ENCODE measurements at places on chromosomes 6 and 20.
A peak's percentile ranks its signal among the peaks of the same experiment; 100 is the strongest.

DNA sequence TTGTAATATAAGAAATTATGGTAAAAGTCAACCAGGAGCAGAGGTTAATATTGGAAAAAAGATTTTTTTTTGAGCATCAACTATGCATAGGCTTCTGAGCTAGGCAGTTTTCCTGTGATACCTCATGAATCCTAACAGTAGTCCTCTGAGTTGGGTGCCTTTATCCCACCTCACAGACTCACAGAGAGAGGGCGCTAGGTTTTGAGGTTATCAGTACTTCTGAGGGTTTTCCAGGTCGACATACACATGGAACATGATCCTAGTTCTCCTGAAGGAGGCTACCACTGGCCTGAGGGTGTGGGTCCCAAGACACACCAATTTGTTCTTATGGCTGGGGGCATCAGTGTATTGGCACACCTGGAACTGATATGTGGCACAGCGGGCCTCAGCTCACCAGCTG lies 358.8 kb upstream of the JAG1 start:
- no peak for DNase-seq

- peak; percentile 85 for DNase-seq
Measured at GRCh38 chr6:132130626-132131298, 179.6 kb upstream of the CCN2 start.

DNA sequence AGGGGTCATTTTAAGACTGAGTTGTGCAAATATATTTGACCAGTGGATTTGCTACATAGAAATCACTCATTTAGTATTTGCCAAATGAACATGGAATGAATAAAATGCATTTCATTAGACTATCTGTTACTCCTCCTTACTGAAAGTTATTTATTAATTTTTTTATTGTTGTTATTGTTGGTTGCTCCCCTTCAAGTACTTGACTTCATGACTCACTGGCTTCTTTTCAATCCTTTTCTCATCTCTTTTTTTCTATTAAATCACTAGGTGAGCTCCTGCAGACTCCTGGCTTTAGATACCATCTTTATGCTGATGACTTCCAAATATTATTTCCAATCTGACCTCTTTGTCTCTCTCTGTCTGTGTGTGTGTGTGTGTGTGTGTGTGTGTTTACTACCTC lies 192.2 kb upstream of the FAM83B start:
- DNase-seq = no peak

DNA sequence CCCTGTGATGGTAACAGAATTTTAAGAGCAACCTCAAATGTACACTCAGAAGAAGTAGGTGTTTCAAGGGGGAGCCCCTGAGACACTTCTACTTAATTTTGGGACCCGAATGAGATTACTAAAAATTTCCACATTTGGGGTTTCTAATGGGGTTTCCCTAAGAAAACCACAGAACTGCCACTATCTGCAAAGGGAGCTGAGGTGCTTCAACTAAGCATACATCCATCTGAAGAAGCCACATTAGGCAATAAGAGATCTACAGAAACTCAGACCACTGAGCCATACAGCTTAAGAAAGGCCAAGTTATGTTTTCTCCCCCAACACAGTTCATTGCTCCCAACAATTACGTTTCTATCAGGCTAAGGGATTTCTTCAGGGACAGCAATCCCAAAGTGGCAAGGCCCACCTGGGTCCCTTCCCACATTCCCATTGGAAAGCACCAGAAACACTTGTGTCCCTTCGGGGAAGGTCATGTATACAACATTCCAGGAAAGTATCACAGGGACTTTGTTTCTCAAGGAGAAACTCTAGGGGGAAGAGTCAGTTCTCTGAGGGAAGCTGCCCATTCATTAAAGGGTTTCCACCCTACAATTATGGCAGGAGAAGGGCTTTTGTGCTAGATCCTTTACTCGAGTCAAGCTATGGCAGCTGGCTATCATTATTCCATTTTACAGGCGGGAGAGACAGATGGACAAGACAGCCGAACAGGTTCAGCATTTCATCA lies 5.0 kb downstream of the BCL2L1 start:
- no peak for DNase-seq

- DNase-seq = no peak
Measured at GRCh38 chr6:33886673-33887144, 82.9 kb upstream of the MLN start.

- no peak for DNase-seq
Measured at GRCh38 chr6:134911547-134911946, 38.4 kb downstream of the ALDH8A1 start.

- DNase-seq = no peak
Measured at GRCh38 chr20:62237514-62237800, 864 bp upstream of the OSBPL2 start.

DNA sequence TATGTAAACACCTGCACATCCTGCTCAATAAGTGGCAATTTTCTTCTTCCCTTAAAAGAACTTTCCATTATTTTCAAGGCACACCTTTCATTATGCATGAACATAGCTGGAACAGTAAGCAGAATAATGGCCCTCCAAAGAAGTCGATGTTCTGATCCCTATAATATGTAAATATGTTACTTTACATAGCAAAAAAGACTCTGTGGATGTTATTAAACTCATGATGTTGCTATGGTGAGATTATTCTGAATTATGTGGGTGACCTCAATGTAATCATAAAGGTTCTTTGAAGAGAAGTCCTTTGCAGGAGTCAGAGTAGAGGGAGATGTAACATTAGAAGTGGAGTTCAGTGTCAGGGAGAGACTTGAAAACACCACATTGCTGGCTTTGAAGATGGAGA lies 299.9 kb upstream of the PLN start:
- DNase-seq = no peak

GRCh38 chr20:17852323-17852722 lies 116.3 kb downstream of the SNX5 start:
- DNase-seq = no peak

DNA sequence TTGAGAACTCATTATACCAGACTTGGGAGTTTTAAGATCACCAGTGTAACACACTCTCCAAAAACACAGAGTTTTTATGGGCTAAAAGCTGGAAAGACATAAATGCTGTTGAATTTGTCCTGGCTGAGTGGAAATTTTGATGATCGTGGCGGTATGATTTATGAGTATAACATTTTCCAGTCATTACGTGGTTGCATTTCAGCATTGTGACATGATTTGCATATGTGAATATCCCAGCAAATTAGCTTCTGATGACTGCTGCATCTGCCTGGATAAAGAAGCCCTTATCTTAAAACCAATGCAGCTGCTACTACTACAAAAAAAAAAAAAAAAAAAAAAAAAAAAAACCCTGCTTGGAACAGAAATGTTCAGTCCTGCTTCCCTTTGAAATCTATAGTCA lies 850.9 kb downstream of the TFAP2A start:
- DNase-seq = no peak

- DNase-seq = no peak
Measured at GRCh38 chr6:147035886-147036285, 168.3 kb upstream of the STXBP5 start.

DNA sequence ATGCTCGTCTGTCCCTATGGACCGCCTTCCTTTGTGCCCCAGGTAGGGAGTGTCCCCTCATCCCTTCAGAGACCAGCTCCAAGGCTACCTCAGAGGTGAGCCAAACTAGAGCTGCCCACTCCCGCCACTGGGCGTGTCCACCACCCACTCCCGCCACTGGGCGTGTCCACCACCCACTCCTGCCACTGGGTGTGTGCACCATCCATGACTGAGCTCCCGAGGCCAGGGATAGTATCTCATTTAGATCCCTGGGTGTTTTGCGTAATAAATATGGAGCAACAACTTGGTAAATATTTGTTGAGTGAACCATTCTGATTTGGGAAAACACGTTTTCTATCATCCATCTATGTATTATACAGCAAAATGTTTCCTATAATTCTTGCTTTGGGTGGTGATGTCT lies 68.8 kb downstream of the ZBTB2 start:
- no peak for DNase-seq

GRCh38 chr6:101876431-101876830 lies 482.9 kb downstream of the GRIK2 start:
- no peak for DNase-seq

DNA sequence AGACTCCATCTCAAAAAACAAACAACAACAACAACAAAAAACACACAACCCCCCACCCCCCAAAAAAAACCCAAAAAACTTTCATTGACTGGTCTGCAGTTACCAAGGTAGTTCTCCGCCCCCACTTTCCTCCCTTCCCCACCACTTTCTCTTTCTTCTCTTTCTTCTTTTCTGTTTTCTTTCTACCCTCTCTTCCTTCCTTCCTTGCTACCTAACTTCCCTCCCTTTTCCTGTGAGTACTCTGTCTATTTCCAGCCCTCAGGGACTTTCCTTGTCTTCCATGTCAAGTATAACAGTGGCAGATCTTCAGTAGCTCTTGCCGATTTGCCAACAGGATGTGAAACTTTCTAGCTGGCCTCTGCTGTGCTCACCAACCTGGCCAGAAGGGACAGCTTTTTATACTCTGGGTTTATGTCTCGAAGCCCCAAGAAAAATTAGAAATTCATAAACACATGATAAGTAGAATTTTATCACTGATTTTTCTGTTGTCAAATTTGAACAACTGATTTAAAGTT lies 399.5 kb downstream of the QKI start:
- no peak for DNase-seq

GRCh38 chr6:129513471-129513870 lies 196.5 kb downstream of the ARHGAP18 start:
- no peak for DNase-seq

GRCh38 chr6:54426995-54427394 lies 118.8 kb downstream of the TINAG start:
- DNase-seq = no peak

- DNase-seq = peak; percentile 19
Measured at GRCh38 chr6:506508-506907, 115.0 kb downstream of the IRF4 start.

DNA sequence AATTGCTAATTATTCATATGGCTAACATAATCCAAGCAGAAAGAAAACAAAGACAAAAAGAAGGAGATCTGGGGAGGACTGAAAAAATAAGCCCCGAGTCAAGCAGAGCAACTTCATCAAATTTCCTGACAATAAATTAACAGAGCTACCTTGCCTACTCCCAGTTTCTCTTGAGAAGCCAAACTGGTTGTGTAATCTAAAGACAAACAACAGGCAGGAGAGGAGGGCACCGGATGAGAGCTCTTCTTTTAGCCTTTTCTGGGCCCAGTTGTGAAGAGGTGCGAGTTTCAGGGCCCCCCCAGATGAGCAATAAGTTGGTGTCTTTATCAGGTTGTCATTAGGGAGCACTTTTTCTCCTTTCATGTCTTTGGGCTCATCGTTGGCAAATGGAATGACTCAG lies 197.1 kb upstream of the PCSK2 start:
- no peak for DNase-seq

DNA sequence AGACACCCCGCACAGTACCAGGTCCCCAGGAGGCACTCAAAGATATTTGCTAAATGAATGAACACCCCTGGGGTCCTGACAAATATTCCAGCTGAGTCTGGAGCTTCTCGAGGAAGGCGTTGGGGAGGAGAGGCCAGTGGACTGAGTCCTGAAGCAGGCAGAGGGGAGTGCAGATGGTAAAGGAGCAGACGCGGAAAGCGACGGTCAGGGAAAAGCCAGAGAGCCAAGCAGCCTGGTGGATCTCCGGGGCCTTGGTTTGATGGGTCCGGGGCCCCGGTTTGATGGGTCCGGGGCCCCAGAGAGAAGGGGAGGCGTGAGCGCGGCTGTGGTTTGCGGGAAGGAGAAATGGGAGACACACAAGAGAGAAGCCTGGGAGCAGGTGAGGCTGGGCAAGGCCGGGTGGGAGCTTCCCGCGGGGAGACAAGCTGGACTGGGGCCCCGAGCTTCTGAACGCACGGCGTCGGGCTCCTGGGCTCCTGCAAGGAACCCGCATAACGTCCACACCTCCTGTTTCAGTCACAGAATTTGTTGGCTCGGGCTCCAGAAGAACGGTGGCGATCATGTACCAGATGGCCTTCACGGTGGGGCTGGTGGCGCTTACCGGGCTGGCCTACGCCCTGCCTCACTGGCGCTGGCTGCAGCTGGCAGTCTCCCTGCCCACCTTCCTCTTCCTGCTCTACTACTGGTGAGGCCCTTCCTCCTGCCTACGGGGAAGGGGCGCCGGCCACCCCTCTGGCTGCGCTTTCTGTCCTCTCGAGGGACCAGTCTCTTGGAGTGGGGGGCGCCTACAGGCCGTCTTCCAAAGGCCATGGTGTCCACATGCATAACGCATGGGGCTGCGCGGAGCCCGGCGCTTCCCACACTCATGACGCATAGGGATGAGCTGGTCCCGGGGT lies 12.1 kb downstream of the SLC22A1 start:
- DNase-seq = no peak

DNA sequence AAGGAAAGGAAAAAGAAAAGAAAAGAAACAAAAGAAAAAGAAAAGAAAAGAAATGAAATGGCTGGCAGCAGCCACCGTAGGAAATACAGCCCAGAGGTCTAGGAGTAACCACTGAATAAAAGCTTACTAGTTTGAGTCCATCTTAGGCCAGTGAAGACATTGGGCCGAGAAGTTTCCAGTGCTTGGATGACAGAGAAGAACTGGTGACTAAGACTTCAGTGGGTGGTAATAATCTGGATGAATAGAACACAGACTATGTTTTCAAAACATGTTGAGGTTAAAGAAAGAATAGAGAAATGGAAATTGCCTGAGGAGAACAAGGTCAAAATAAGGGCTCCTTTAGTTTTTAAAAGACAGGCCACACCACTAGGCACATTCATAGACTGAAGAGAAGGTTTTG lies 198.8 kb downstream of the ATXN1 start:
- DNase-seq = no peak

GRCh38 chr6:150695652-150696051 lies 96.0 kb downstream of the PLEKHG1 start:
- DNase-seq = no peak

GRCh38 chr20:6841128-6841527 lies 73.6 kb downstream of the BMP2 start:
- DNase-seq = no peak

DNA sequence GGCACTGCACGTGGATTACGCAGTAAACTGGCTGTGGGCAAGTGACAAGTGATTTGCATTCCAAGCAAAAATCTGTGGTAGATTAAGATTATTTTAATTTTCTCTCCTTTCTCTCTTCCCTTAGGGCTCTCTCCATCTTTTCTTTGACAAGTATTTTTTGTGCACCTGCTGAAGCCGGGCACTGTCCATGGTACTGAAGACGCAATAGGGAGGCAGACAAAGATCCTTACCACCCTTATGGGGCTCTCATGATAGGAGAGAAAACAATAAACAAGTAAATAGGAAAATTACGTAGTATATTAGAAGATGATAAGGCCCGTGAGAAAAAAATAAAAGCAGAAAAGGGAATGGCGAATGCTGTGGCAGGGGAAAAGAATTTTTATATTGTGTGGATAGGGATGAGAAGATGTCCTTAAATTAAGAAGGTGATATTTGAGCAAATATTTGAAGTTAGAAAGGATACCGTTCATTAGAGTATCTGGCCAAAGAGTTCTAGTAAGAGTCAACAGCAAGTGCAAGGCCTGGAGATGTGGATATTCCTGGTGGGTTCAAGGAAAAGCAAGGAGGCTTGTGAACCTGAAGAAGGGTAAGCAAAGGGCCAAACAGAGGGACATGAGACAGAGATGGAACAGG lies 146.0 kb downstream of the LAMP5 start:
- peak; percentile 1 for DNase-seq

- DNase-seq = no peak
Measured at GRCh38 chr6:2081155-2082138, 164.0 kb downstream of the GMDS start.
